ENCODE measurements at places on chromosomes 12 and 14. TPM values are rescaled to one million over a fixed set of nuclear protein-coding genes. Genes with fewer than 3 reads are reported as not detected.

Gene PTHLH
- total RNA-seq: 0.78 TPM

Gene IFNG-AS1
- total RNA-seq: not detected

DNA sequence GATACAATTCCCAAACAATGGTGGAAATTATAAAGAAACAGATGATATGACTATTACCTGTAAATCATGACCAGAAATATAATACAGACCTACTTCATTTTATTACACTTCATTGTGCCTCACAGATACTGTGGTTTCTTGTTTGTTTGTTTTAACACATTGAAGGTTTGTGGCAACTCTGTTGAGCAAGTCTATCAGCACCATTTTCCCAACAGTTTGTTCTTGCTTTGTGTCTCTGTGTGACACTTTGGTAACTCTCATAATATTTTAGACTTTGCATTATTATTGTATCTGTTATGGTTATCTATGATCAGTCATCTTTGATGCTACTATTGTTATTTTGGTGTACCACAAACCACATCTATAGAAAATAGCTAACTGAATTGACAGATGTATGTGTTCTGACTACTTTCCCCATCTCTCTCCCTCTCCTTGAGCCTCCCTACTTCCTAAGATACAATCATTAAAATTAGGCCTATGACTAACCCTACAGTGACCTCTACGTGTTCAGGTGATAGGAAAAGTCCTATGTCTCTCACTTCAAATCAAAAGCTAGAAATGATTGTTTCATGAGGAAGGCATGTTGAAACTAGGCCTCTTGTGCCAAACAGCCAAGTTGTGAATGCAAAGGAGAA lies 49.1 kb downstream of the FBXO33 start:
- H3K36me3 ChIP-seq: no peaks in the 10 kb centered on the region
- no peaks in the 10 kb centered on the region for H3K4me1 ChIP-seq
- H3K27me3 ChIP-seq: no peaks in the 10 kb centered on the region
- H3K4me3 ChIP-seq: no peak overlapping the region
- no peak for DNase-seq
- H3K27ac ChIP-seq: no peak overlapping the region

GRCh38 chr12:131536337-131536736 lies 174.6 kb upstream of the SFSWAP start:
- no peak for DNase-seq
- H3K27me3 ChIP-seq: no peaks in the 10 kb centered on the region
- no peak overlapping the region for H3K4me3 ChIP-seq

DNA sequence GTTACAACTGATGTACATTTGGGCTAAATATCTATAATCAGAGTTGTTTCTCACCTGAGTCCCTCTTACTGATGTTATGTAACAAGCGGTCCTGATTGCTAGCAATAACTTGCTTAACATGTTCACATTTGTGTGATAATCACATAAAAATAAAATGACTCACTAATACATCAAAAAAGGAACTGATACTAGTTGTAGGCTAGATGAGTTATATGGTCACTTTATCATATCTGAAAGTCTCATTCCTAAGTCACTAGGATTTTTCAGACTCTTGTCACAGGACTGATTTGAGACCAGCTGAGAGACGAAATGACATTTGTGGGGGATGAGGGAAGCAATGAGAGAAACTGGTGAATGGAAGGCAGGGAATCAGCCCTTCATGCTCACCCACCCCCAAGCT lies 34.3 kb downstream of the NKX2-1 start:
- no peaks in the 10 kb centered on the region for H3K36me3 ChIP-seq
- no peaks in the 10 kb centered on the region for H3K4me1 ChIP-seq
- H3K27me3 ChIP-seq: no peaks in the 10 kb centered on the region

- H3K27ac ChIP-seq: no peak overlapping the region
- no peaks in the 10 kb centered on the region for H3K36me3 ChIP-seq
- no peak overlapping the region for H3K4me3 ChIP-seq
These were observed 4.4 kb downstream of the EDDM3B start for GRCh38 chr14:20772650-20773049.

GRCh38 chr14:71231521-71232393 lies 324.5 kb downstream of the PCNX1 start:
- peaks cover 5% of the 10 kb centered on the region for H3K4me1 ChIP-seq
- DNase-seq: no peak
- no peak overlapping the region for H3K27ac ChIP-seq
